ENCODE measurements at places on chromosomes 3 and 15.

DNA sequence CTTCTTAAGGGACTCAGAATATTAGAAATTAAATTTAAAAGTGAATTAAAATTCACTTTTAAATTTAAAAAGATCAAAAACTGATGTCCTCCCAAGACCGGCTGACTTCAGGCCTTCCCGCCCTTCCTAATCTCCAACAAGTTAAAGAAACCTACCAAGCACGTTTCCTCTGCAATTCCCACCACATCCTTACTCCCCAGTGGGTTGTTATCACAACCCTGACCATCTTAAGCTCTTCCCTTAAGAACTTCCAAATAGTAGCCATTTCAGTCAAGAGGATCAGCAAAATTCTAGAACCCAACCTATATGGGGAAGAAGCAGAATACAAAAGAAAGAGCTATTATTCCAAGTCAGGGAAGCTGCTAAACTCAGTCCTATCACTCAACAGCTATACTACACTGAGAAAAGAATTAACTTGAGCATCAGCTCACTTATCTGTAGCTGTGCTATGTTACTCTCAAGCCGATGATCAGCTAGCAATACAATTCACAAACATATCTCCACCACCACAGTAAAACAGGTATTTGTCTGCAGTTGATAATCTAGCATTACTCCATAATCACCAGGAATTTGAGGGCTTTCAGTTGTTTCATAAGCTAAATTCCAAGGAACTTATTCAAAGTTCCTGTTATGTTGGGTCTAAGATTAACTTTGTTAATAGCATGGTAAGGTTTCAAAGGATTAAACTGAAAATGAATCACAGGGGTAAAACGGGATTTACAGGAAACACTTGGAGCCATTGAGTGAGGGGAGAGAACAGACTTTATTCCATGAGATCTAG is 14.3 kb downstream of the ABCC5 start:
- no peak for DNase-seq

- DNase-seq = no peak
Measured at GRCh38 chr15:77010857-77011256, 15.9 kb downstream of the PSTPIP1 start.

- DNase-seq = no peak
Measured at GRCh38 chr3:110521019-110521418, 550.6 kb upstream of the NECTIN3 start.

- no peak for DNase-seq
Measured at GRCh38 chr15:48842501-48842900, 31.6 kb upstream of the CEP152 start.

- no peak for DNase-seq
Measured at GRCh38 chr15:84976746-84977345, 4.8 kb upstream of the PDE8A start.

- no peak for DNase-seq
Measured at GRCh38 chr3:108221393-108221792, 831 bp downstream of the IFT57 start.

GRCh38 chr15:63243101-63243500 is 34.3 kb upstream of the APH1B start:
- no peak for DNase-seq

DNA sequence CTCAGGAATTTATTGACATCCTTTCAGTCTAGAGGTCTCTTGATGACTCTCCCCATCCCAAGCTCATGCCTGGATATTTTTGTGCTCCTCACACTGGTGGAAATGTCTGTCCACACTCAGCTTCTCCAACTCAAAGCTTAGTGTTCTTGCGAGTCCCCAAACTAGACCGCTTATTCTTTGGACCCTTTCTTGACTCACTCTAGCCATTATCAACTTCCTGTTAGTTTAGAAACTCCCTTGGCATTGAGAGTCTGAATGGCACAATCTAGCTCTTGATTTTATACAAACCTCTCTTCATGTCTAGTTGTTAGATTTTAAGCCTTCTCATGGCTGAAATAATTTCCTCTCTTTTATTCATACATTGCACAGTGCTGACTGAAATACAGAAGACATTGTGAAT is 19.6 kb downstream of the TIGIT start:
- DNase-seq = no peak

GRCh38 chr3:133238015-133238414 is 161.8 kb upstream of the BFSP2 start:
- no peak for DNase-seq

DNA sequence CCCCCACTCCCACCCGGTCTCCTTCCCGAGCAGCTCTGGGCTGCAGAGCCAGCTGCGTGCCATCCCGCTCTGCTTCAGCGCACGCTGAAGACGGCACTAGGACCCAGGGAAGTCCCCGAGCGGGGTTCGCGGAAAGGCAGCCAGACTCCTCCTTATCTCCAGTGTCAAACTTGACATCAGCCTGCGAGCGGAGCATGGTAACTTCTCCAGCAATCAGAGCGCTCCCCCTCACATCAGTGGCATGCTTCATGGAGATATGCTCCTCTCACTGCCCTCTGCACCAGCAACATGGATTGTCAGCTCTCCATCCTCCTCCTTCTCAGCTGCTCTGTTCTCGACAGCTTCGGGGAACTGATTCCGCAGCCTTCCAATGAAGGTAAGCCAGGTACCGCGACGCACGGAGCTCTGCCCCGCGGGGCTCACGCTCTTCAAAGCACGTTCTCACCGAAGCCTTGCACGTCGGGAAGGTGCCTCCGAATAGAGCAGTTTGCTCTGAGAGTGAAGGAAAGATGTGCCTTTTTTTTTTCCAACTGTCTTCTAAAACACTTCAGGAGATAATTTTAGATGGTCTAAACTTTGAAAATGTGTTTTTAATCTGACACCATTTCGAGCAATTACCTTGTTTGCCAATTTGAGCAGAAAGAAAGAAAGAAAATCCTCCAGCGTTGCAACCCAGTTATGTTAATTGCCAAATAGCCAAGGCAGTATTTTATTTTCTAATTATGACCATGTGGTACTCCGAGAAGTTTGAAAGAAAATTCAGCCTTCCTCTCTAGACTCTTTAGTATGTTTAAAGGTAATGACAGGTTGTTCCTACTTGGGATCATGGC is at the start of gene EPHA3:
EPHA3 (plus strand) TSS at position 161 of the 830 bp plus-strand sequence; CDS start at position 289, 128 bp downstream.
- DNase-seq = peak; percentile 29

DNA sequence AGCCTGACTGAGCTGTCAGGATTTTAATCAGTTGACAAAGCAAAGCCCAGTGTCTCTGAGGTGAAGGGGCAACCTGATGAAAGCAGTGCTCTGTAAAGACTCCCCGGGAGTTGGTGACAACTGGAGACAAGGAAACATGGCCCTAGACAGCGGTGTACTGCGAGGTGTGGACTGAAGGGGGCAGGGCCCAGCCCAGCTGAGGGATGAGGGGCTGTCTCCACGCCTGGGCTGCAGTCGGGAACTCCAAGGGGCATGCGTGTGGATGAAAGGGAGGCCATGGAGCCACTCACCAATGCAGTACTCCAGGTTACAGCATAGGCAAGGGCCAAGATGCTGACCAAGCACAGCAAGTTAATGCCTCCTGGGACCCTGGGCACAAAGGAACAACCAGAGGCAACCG is 45.1 kb downstream of the SCAP start:
- no peak for DNase-seq

GRCh38 chr15:67120839-67121643 is 55.6 kb downstream of the SMAD3 start:
- DNase-seq = peak; percentile 87

DNA sequence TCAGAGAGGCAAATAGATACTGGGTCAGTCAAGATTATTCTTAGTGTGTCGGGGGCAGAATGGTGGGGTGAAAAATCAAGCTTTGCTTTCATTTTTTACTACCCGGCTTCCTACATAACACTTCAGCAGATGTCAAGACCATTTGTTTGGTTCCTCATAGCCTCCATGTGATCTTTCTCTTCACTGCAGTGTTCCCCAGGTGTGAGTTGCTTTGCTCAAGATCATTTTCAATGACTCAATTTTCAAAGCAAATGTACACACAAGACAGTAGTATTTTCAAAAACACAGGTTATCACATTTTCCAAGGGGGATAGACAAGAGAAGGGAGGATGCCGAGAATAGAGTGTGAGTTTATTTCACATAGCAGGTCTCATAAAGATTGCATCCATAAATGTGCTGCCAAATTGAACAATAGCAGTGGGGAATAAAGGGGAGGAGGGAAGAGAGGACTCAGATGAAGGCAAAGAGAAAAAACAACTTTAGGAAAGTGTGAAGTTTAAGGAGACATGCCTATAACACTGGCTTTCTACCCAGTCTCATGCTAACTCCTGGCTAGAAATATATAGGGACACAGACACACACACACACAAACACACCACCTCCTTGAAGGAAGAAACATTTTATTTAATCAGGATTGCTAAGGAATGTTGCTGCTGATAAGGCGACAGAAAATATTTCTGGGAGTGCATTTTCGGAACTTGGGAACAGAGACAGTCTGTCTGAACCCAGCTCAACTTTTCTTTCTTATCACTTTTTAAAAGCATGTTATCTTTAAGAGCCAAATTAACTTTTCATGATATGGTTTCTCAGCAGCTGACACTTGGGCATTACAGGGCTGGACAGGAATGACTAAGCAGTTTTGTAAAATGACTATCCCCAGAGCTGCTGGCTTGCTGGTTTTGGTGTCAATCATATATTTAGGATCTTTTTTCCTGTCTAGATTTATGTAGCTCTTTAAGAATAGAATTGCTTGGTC is 402.4 kb downstream of the RBMS3 start:
- no peak for DNase-seq

DNA sequence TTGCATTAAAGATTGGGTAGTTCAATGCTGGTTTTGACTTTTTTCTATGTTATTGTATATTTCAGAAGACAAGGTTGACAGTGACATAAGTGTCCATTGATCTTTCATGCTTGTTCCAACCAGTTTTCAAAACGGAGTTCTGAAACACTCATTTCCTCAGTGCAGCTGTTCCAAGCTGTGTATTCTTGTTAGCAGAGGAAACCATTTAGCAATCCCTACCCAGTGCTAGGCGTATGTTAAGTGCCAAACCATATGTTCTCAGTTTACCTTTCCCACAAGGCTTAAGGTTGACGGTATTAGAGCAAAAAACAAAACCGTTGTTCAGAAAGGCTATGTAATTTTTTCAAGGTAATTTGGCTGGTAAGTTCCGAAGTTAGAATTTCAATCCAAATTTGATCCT is 9.1 kb downstream of the ATOSA start:
- DNase-seq = no peak

DNA sequence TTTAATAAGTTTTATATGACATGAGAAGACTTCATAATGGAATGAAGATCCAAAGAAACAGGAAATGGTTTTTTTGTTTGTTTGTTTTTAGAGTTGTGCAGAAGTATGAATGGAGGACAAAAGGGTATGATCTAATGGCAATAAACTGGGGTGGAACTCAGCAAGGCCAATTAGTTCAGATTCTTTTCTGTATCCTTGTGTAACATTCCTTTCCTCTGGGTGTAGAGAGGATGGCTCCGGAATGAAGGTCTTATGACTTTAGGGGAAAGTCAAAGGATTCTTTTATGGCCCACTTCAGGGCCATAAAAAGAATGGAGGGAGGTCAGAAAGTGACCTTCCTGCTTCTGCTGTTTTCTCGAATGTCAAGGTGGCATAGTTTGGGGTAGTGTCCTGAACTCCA is 152.6 kb downstream of the DPH6 start:
- DNase-seq = no peak

GRCh38 chr3:46509661-46510187 is 11.9 kb downstream of the RTP3 start:
- DNase-seq = no peak

GRCh38 chr3:148131990-148132638 is 565.6 kb upstream of the AGTR1 start:
- DNase-seq = no peak

GRCh38 chr3:22691407-22691806 is 511.7 kb upstream of the UBE2E2 start:
- no peak for DNase-seq

GRCh38 chr3:14801031-14801430 is 17.7 kb upstream of the FGD5 start:
- DNase-seq = no peak

GRCh38 chr15:57684491-57685151 is 21.9 kb upstream of the POLR2M start:
- DNase-seq = no peak

- DNase-seq = no peak
Measured at GRCh38 chr3:66819993-66820501, 178.1 kb upstream of the KBTBD8 start.

- no peak for DNase-seq
Measured at GRCh38 chr3:4476496-4476895, 9.4 kb upstream of the SUMF1 start.

- no peak for DNase-seq
Measured at GRCh38 chr3:86989611-86990010, 1.3 kb downstream of the VGLL3 start.

DNA sequence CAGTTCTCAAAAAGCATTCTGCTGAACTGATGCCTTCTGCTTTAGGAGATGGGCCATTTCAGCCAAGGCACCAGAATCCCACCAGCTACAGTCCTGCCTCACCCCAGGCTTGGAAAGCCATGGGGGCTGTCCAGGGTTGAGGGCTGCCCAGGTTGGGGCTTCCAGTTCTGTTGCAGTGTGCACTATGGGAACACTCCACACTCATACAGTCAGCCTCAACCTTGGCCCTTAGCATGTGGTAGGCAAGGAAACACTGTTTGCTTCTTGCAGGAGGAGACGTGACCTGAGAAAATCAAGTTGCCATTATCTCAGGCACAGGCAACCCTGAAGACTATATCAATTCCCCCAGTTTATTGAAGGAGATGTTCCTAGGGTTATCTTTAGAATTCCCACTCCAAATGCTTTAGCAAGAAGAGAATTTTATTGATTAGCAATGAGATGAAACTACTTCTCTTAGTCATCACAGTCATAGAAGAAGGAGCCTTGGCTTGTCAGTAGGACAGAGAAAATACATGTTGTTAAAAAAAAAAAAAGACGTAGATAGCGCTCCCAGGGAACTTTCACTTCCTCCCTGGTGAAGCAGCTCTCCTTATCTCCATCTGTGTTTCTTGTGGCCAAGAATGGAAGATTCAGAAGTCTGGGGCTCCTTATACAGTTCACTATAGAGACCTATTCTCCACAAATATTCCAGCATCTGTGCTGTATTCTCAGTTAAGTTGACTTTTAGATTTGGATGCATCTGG is 38.3 kb upstream of the IL12A start:
- DNase-seq = no peak

- no peak for DNase-seq
Measured at GRCh38 chr3:138257986-138258385, 70.9 kb downstream of the ARMC8 start.

DNA sequence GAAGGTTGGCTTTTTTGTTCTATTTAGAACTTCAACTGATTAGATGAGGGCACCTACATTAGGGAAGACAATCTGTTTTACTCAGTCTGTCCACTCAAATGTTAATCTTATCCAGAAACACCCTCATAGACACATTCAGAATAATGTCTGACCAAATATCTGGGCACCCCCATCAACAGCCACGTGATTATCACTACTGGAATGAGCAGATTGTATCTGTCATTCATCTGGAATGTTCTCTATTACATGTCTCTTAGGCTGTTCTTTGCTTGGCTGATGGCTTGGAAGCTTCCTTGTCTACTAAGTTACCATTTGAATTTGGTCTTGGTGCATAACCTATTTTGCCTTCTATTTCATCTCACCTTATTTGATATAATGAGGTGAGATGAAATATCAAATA is 15.7 kb upstream of the LRRC58 start:
- no peak for DNase-seq

GRCh38 chr3:177443469-177443868 is 246.2 kb upstream of the TBL1XR1 start:
- DNase-seq = no peak
